ENCODE measurements at places on chromosomes 6 and 20.

DNA sequence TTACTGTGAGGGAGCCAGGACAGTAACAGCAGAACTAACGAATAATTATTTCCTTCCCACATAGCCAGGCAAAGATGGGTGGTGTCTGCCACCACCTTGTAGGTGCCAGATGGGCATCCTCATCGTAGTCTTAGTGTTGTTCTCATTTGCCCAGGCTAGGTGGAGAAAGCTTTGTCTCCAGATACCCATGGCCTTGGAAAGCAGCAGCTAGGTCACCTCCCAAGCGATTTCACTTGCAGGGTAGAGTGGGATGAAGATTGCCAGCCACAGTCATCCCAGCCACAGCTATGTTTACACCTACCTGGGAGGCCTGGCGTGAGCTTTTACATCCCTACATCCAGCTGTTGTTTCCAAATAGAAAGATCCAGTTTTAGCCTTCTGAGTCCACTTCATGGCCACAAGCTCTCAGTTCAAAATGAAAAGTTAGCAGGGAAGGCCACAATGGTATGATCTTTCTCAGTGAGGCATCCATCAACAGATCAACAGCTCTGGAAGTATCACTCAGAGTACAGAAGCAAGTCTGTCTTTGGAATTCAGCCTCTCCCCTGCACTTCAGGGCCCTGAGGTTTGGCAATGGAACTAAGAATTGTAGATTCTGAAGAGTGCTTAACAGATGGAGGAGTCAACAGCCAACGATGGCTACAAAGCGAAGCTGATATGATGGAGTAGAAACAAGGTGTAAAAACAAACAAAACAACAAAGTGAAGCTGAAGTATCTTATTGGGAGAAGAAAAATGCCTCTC is 11.0 kb upstream of the SNRPC start:
- no peak for DNase-seq

DNA sequence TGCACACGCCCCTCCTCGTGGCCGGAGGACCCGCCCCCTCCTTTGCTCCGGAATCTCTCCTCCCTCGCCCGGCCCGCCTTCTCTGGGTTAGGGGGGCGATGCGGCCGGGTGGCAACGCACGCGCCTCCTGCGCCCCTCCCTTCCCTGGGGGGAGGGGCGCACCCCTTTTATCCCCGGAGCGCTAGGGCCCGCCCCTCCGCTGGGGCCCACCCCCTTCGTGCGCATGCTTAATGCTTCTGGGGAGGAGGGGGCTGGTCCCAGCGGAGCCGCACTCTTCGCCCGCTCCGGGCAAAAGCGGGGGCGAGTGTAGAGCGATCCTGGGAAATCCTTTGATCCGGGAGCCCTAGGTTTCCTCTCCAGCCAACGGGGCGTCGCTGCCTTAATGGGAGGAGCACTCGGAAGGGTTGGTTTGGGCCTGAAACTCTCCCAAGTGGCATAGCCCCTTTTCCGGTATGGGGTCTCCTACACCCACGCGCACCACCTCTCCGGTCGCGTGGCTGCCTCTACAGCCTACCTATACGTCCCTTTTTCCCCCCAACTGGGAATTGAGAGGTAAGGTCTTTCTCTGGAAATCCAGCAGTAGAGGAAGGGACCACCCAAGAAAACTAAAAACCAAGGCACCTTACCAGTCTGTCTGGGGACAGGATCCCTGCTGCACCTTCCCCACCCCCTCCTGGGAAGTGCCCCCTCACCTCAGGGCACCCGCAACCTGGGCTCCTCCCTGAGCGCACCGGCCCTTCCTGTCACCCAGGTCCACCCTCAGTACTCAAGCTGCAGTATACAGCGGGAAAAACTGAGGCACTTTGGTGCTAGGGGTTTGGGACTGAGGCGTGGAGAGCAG is 2.1 kb downstream of the SOX12 start:
- peak; percentile 42 for DNase-seq

GRCh38 chr6:45786355-45786781 is 229.3 kb downstream of the CLIC5 start:
- no peak for DNase-seq

GRCh38 chr20:53370345-53370961 is 223.2 kb downstream of the ZNF217 start:
- no peak for DNase-seq

- no peak for DNase-seq
These were observed 102.0 kb downstream of the LAMP5 start for GRCh38 chr20:9616455-9616805.

DNA sequence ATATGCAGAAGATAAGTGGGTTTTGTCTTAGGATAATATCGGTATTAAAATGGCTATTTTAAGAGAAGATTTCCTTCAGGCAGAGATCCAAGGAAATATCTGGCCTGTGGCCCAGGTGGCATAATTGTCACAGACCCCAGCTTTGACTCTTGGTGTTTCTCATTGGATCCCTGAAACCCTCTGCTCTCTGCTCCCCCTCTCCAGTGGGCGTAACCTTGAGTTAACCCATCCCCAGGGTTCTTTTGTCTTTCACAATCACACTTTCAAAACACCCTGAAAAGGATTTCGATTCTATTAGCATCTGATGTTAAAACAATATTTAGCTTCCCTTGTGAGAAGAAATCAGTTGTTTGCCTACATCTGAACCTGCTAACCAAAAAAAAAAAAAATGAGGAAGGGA is 7.2 kb downstream of the SSTR4 start:
- DNase-seq = no peak

DNA sequence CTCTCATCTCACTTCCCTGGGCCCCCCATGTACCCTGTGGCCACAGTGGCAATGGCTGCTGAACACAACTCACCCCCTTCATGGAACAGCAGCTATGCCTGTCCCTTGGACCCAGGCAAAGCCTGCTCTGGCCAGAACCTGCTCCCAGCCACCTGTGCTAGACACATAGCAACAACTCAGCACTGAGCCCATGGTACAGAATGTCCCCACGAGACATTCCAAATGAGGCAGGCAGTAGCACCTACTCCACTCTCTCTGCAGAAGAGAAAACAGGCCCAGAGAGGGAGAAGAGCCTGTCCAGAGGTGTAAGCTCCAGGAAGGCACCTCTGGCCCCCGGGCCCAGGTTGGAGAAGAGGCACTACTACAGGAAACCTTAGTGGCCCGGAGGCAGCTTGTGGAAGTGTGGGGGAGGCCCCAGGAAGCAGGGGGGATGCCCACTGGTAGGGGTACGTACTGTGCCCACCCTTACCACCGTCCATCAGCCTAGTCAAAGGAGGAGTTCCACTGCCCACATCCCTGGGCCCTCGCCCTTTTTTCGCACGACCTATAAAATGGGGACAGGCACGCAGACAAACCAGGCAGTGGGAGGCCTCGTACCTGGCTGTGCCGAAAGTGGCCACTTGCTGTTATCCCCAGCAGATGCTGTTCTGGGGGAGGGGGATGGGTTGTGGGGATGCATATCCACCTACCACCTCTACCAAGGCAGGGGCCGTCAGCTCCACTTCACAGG is 97.2 kb downstream of the ASXL1 start:
- no peak for DNase-seq

GRCh38 chr6:144286503-144287393 is 1.6 kb downstream of the UTRN start:
- peak; percentile 8 for DNase-seq

GRCh38 chr6:43173591-43174262 is 2.7 kb downstream of the SRF start:
- DNase-seq = no peak

DNA sequence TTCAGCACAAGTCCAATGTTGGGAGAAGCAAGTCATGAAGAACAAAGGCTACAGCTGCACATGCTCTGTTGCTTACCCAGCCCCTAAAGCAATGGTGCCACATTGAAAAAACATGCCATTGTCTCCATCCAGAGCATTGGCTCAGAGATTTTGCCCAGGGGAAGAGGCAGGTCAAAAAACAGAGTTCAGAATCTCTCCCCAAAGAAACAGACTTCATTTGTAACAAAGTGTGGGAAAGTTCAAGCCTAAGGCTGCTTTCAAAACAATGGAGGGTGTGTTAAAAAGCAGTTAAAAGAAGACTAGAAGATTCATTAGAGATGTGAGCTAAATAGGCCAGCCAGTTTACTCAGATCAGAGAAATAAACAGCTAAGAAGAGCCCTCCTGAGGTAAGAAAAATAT is 63.6 kb downstream of the DZANK1 start:
- no peak for DNase-seq

DNA sequence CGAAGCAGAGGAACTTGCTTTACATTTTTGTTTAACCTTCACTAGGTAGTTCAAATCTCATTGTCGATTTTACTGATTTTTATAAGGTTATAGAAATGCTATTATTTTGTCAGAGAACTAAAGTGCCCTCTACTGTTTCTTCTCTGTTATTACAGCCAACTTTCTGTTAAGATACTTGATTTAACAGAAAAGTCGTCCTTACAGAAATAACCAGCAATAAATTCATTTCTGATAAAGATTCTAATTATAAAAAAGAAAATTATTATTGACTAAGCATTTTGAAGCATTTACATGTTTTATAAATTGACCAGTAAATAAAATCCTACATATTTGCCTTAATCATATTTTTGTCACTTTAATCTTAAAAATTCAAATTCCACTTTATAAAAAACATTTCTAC is 60.8 kb downstream of the OGFRL1 start:
- no peak for DNase-seq

DNA sequence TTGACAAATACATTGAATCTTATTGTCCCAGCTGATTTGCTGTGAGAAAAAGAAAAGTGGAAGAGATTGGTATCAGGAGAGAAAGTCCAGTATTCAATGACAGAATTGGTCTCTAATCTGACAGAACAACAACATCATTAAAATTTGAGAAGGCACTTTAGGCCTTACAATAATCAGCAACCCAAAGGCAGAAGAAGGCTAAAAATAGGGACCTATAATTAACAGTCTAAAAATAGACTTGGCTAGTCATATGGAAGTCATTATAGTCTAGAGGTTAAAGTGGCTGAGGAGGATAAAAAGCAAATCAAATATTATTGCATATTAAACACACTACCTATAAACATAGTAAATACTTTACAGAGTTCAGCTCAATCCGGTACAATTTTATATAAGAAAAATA is 393.6 kb upstream of the JAG1 start:
- no peak for DNase-seq

GRCh38 chr6:125753218-125753936 is 3.9 kb downstream of the HEY2 start:
- no peak for DNase-seq

- no peak for DNase-seq
These were observed 9.5 kb upstream of the VEGFA start for GRCh38 chr6:43760210-43761168.

- DNase-seq = no peak
These were observed 328.6 kb upstream of the JARID2 start for GRCh38 chr6:14917109-14917910.

DNA sequence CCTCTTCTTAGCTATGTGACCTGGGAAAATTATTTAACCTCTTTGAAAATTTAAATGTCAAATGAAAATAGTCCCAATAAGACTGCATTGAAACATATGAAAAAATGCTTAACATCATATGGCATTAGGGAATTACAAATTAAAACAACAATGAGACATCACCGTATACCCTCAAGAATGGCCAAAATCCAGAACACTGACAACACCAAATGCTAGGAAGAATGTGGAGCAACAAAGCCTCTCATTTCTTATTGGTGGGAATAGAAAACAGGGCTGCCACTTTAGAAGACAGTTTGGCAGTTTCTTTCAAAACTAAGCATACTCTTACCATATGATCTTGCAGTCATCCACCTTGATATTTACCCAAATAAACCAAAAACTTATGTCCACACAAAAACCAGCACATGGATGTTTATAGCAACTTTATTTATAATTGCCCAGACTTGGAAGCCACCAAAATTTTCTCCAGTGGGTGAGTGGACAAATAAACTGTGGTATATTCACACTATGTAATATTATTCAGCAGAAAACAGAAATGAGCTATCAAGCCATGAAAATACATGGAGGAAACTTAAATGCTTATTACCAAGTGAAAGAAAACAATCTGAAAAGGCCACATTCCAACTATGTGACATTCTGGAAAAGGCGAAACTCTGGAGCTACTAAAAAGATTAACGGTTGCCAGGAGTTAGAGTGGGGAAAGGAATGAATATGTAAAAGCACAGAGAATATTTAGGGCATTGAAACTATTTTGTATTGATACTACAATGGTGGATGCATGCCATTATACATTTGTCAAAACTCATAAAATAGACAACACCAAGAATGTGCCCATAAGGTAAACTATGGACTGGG is 459.9 kb downstream of the GRIK2 start:
- DNase-seq = no peak

GRCh38 chr6:35736253-35736894 is 458 bp upstream of the ARMC12 start:
- no peak for DNase-seq

- DNase-seq = no peak
These were observed 83.1 kb upstream of the CBLN4 start for GRCh38 chr20:56088375-56088774.

DNA sequence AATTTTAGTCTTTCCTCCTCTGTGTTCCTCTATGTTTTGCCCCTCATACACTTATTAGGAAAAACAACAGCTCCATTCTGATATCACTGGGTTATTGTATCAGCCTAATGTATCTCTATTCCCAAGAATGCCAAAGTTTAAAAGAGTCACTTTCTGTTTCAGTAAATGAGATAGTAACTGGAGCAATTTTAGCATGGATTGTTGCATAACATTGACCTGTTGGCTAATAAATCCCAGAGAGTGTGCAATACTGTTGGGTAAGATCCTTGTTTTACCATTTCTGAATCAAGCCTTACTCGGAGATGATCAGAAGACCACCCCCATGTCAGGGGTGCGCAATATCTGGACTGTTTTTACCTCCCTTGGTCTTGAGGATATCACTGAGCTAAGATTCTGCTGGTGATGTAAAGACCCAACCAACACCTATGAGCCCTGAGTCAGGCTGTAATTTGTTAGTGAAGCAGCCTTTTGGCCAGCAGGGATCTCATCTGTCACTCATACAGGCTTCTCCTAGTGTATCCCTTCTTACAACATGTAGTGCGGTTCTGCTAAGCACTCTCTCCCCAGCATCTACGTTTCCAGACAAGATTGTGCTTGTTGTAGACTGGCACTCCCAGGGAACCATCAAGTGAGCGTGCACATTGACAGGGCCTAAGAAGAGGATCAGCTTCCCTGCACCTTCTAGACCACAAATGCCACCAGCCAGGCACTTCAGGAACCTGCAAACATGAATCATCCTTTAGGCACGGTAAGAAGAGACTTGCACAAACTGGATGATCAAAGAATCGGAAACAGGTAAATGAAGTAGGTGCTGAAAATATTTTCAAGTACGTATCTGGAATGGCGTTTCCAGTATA is 11.5 kb upstream of the IPCEF1 start:
- no peak for DNase-seq

GRCh38 chr6:2155206-2155605 is 90.2 kb downstream of the GMDS start:
- DNase-seq = no peak

- DNase-seq = no peak
These were observed 51.6 kb downstream of the EYA2 start for GRCh38 chr20:46946181-46946624.

GRCh38 chr6:170030284-170030815 is 260.5 kb downstream of the DLL1 start:
- DNase-seq = no peak

DNA sequence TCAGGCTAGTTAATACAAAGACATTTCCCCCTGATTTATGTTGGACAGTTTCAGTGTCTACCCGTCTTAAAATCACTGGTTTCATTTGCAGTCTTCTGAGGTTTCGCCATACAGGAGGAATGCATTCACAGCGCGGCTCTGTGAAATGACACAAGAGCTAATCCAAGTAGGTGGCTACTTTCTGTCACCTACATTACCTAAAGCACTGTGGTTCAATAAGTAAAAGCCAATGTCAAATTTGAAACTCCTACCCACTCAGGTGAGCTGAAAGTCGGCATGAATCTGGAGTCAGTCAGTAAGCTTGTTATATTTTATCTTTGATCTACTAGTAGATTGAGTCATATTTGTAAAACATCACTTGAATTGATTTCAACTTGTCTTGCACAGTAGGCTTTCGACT is 370.8 kb downstream of the LAMA2 start:
- DNase-seq = no peak

Data from activated gamma-delta T cell (primary cell).